ENCODE measurements at places on chromosomes 16 and 17.

- no peak for DNase-seq
These were observed 65.6 kb downstream of the CRISPLD2 start for GRCh38 chr16:84885342-84885910.

DNA sequence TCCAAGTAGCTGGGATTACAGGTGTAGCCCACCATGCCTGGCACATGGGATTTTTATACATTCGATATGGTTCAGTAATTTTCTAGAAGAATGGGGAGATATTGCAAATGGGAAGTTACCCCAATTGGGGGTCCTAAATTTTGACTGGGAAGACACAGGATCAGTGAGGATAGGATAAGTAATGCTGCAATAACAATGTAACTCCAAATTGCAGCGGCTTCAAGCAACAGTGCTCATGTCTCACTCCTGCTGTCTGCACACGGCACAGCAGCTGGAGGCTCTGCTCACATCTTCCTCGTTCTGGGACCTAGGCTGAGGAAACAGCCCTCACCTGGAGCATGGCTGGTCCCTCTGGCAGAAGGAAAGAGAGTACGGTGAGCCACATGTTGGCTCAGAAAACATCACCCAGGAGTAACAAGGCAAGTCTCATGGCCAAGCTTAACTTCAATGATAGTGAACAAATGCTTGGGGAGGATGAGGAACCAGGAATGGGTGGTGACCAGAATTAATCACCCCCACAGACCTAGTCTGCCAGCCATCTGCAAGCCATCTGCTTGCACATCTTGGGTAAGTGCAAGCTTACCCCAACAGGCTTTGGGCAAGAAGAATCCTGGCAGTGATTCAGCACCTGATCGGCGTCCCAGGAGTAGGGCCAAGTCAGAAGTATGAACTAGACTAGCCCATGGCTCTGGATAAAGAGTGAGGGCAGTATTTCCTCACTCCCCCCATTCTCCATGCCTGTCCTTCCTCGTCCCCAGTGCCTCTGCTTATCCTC is 229.2 kb downstream of the COPRS start:
- no peak for DNase-seq

DNA sequence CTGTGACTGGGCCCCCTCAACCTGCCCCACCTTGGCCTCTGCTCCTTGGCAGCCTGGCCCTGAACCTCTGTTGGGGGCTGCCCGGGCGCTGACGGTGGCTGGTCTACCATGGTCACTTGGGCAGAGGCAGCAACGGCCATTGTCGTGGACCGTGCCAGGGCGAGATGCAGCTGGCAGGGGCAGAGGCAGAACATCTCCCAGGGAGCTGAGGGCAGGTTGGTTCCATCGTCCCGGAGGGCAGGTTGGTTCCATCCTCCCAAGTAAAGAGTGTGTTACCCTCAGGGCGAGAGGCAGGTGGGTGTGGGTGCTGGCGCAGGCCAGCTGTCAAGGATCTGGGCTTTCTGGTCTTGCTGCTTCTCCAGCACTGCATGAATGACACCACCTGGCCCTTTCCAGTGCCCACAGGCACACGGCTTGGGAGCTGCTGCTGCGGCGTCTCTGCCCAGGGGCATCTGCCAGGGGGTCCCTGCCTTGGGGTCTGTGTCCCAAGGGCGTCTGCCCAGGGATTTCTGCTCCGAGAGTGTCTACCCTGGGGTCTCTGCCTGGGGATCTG is 12.0 kb downstream of the ACSF3 start:
- no peak for DNase-seq

GRCh38 chr17:80984749-80985148 is 6.9 kb upstream of the CHMP6 start:
- DNase-seq: no peak

DNA sequence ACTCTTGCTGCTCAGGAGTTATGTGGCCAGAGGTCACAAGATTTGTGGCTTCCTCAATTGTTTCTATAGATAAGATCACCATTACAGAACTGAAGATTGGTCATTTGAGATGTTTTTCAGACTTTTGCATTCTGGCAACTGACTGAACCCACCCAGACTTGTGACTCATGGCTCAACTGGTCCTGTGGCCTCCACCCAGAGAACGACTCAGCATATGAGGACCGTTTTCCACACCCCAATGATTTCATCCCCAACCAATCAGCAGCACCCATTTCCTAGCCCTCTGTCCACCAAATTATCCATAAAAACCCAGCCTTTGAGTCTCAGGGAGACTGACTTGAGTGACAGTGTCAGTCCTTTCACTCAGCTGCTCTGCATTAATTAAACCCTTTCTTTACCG is 143.2 kb upstream of the ASIC2 start:
- DNase-seq: no peak

GRCh38 chr17:78225088-78225865 is 6.2 kb upstream of the TMEM235 start:
- DNase-seq: no peak

DNA sequence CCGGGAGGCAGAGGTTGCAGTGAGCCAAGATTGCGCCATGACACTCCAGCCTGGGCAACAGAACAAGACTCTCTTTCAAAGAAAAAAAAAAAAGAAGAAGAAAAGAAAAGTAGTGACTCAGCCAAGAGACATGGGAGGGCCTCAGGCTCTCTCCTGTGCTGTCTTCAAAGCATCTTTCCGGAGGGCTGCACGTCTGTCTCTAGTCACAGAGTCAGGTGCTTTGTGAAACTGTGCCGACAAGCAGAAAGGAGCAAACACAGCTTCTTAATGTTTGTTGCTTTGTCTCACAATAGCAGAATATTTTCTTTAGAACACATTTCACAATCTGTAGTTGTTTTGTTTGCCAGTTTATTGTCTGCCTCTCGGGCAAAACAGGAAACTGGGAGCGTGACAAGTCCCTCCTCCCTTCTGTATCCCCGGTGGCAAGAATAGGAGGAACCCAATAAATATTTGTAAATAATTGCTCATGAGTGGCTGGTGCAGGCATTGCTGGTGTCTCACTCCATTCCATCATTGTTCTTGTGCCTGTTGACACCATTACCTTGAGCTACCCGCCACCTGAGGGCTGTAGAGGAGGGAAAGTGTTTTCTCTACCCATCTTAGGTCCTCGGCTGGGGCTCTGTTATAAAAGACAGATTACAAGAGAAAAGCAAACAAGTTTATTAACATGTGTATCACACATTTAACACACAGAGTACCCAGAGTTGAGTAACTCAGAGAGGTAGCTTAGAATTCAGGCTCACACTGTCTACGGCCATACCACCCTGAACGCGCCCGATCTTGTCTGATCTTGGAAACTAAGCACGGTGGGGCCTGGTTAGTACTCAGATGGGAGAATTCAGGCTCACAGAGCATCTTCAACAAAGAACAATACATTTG is 5.5 kb downstream of the GAST start:
- no peak for DNase-seq

DNA sequence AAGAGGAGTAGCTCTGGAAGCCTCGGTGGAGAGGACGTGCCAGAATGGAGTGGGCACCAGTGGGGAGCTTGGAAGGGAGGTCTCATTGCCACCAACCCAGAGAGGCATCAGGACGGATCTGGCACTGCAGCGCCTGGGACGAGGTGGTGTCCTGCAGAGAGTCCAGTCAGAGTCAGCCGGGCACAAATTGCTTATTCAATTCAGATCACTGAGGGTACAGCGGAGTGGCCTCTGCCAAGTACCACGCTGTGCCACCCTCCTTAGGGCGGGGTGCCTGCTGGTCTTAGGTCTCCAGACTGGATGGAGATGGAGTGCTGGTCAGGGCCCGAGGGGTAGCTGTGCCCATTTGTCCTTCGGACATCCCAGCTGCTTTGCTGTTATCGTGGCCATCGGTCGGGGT is 18.9 kb upstream of the SPPL2C start:
- DNase-seq: no peak

DNA sequence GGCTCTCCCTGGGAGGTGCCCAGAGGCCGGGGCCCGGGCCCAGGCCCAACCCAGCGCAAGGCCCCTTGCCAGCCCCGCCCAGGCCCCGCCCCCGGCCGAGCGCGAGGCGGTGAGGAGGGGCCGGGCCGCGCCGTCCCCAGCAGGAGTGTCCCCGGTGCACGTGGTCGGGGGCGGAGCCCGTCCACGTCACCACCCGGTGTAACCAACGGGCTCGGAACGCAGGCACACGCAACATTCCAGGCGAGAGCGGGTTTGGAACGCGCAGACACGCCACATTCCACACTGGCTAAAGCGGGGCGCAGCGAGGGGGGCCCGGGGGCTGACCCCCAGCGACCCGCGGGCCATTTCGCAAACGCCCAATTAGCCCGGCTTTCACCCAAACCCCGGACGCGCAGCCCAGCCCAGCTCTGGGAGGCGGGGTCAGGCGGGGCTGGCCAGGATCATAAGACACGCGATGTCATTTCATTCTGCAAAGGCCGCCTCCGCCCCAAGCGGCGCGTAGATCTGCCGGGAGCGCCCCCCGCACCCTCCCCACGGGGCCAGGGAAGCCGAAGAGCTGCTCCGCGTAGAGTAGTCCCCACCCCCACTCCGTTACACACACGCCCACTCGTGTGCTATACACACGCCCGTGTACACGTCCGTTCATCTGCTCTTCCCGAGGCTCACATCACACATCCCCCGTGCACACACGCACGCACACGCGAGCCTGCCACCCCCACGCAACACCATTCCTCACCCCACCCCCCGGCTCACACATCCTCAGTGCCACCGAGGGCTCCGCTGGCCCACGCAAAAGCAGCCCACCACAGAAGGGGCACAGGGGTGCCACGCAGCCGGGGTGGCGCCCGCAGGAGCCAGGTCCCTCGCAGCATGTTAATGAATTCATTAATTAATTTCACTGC is 1.0 kb downstream of the MNT start:
- peak; percentile 98 for DNase-seq

GRCh38 chr17:51604299-51605020 is 344.1 kb downstream of the UTP18 start:
- DNase-seq: no peak

- DNase-seq: no peak
These were observed 91.6 kb downstream of the XYLT1 start for GRCh38 chr16:17379121-17379571.

GRCh38 chr16:49800876-49801275 is 55.0 kb downstream of the ZNF423 start:
- no peak for DNase-seq

- no peak for DNase-seq
These were observed 154.3 kb upstream of the ZFHX3 start for GRCh38 chr16:73202161-73202729.

DNA sequence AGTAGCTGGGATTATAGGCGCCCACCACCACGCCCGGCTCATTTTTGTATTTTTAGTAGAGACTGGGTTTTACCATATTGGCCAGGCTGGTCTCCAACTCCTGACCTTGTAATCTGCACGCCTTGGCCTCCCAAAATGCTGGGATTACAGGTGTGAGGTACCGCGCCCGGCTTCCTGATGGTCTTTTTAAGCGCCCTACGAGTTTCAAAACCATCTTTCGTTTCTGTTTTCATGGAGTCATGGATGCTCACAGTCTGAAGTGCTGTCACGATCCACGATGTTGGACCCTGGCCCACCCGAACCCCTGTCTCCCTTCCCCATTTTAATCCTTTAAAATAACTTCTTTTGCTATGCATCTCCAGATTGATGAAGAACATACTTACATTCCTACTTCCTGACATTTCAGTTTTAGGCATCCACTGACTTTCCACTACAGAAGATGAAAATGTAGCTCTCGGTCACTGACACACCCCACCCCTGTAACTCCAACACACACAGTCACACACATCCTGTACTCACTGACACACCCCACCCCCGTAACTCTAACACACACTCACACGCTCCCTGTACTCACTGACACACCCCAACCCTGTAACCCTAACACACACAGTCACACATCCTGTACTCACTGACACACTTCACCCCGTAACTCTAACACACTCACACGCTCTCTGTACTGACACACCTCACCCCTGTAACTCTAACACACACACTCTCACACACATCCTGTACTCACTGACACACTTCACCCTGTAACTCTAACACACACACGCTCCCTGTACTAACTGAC is 22.6 kb upstream of the WDR45B start:
- no peak for DNase-seq
